ENCODE measurements at places on chromosomes 4 and X.
A peak's percentile ranks its signal among the peaks of the same experiment; 100 is the strongest.

GRCh38 chr4:124589786-124590185 is 122.7 kb downstream of the ANKRD50 start:
- peak; percentile 67 for DNase-seq

GRCh38 chr4:39232100-39232499 is 49.8 kb downstream of the WDR19 start:
- DNase-seq = no peak

DNA sequence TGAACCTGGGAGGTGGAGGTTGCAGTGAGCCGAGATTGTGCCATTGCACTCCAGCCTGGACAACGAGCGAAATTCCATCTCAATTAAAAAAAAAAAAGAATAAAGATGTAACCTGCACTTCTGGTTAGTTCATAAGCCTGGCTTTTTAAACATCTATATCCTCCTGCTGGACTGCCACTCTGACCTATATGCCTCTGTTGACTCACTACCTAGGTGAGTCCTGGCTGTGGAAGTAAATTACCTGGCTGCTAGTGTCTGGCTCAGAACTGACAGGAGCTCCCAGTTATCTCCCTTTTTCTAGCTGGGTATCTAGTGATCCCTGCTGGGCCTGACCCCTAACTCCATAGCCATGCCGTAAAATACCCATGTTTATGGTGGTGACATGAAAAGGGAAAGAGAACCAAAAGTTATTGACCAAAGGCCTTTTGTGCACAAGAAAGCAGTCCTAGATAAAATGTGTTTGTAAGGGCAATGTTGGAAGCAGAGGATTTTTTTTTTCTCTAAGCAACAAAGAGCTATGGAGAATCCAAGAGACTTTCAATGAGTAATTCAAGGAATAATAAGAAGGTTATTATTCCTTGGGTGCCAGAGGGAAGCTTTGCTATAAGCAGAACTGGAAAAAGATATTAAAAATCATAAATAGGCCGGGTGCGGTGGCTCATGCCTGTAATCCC is 10.4 kb upstream of the G3BP2 start:
- DNase-seq = no peak

DNA sequence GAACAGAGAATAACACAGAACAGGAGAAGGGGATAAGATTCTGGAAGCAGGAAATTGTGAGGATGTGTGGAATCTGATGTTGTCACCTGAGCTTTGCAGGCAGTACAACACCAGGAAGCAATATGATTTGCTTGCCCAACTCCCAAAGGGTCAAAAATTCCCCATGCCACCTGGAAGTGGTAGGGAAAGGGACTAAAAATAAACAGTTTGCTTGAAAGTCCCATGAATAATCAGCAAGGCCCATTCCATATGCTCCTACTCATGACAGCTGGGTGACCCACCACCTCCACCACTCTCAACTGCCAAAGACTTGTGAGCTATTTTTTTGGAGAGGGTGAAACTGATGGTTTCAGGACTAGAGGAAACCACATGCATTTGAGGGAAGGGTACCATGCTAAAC is 168.4 kb downstream of the KCNIP4 start:
- no peak for DNase-seq

DNA sequence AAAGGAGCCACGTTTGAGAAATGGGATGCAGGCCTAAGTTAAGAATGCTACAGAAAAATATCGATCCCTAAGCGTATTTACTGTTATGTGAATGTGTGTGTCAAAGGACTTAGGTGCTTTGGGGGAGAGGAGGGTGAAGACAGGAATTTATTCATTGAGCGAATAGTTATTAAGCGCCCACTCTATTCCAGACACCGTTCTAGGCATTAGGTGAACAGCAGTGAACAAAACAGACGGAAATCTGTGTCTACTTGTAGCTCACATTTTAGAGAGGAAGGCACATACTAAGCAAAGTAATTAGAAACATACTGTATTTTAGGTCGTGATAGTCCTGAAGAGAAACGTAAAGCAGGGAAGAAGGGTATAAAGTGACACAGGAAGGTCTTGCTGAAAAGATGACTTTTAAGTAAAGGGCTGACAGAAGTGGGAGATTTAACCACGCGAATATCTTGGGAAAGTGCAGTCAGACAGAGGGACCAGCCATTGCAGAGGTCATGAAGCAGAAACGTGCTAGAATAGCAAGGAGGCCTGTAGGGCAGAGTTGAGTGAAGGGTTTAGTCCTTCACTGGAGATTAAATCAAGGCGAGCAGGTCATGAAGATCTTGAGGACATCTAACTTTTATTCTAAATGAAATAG is 541 bp downstream of the AIMP1 start:
- no peak for DNase-seq

DNA sequence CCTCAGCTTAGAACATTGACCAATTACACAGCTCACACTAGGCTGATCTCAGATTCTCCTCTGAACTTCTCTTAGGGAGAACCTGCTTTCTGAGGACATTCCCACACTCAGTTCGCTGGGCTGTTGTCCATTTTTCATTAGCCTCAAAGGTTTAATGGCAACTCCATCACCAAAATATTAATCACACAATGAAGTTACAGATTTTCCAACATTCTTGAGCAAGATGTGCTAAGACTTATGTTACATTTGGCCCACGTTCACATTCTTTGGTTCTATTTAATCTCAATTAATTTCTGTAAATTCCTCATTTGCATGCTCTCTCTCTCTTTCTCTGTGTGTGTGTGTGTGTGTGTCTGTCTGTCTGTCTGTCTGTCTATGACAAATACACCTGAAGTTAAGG is 82.3 kb upstream of the EDNRA start:
- no peak for DNase-seq

DNA sequence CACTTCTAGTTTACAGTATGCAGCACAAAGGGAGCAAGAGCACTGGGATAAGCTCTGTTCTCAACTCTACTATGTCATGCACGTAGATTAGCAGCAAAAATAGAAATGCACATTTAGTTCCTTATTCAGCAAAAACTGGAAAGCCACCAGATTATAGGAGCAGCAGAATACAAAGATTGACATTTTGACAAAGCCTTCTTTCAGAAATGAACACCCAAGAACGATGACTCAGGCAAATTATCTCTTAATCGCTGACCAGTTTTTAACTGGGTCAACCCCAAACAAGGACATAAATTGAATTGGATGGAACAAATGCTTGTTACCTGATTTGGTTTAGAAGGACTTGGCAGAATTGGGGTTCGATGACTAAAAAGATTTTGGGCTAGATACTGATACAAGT is 775.3 kb upstream of the HS3ST1 start:
- no peak for DNase-seq
